Panc1 (cell line): ENCODE measurements at places on chromosomes 11 and 22.

- DNase-seq, result no peak
Observed at GRCh38 chr11:124082371-124082770, 32.9 kb upstream of the VWA5A start.

GRCh38 chr22:37126882-37127281 is 17.4 kb upstream of the TMPRSS6 start:
- DNase-seq, result no peak

GRCh38 chr11:11884774-11885481 is 43.2 kb downstream of the USP47 start:
- no peak for DNase-seq

DNA sequence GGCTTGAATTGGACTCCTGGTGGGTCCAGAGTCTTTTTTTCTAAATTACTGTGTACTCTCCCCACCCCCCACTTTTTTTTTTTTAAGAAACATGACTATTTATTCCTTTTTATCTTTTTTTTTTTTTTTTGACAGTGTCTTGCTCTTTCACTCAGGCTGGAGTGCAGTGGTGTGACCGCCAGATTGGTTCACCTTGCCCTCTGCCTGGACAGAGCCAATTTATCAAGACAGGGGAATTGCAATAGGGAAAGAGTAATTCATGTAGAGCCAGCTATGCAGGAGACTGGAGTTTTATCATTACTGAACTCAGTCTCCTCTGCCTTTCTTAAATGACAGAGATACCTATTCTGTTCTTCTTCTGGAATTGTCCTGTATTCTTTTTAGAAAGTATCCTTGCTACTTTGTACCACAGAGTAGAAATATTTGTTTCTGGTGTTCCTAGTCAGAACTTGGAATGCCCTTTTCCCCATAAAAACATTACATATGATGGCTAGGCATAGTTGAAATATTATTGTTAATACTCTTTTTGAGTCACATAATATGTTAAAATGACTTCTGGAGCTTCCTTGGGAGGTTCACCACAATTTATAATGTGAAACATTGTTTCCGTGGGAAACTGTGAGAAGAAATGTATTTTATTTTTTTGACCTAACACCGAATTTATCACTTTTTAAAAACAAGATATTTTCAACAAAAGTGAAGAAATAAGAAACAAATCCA is 95.6 kb downstream of the UVRAG start:
- DNase-seq, result no peak

GRCh38 chr11:132402071-132402684 is 1031.8 kb downstream of the NTM start:
- peak; percentile 33 for DNase-seq

GRCh38 chr11:7575841-7576725 is 62.3 kb downstream of the PPFIBP2 start:
- no peak for DNase-seq

DNA sequence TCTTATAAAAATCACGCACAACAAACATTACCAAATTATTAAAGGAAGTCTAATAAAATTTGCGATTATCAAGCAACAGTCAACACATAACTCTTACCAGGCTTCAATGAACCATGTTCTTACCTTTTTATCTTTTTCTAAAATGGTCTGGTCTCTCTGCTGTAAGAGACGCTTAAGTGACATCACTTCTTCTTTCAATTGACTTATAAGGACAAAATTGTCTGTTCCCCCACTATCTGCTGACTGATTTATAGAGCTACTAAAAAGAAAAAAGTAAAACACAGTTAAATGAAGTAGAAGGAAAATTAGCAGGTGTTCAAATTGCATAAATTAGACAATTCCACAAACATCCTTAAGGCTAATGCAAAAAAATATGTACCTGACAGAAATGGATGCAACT is 10.9 kb downstream of the FAM76B start:
- no peak for DNase-seq

DNA sequence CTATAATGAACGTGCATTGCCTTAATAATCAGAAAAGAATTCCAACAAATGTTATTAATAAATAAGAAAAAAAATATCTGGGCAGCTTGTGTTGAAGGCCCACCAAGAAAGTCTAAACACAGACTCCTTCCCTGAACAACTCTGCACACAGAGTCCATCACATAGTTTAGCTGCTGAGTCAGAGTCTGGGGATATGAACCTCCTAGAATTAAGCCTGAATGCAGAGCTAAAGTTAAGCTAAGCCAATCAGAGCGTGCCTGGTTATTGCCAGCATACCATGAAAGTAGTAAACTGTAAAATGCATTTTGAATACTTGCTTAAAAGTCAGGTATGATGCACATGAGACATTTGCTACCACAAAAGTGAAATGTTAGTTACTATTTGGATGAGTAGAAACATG is 25.6 kb upstream of the TENM4 start:
- no peak for DNase-seq

DNA sequence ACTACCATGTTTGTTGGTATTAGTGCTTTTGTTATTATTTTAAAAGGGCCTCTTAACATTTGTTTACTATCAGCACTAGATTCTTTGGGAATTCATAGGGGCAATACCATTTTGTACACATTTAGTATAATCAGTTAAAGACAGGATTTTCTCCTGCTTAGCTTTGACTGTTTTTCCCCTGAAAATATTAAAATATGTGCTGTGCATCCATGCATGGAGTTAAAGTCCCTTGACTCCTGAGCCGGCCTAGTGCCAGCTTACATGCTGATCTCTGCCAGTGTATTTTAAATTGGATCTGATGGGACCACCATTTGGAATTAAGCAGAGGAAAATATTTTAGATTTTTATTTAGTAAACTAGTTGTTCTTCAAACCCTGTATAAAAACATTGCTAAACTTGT is 161.4 kb downstream of the METTL15 start:
- DNase-seq, result no peak

- no peak for DNase-seq
Observed at GRCh38 chr11:116217006-116217405, 555.8 kb downstream of the BUD13 start.

GRCh38 chr11:75924966-75925784 is 110.2 kb downstream of the UVRAG start:
- no peak for DNase-seq

- no peak for DNase-seq
Observed at GRCh38 chr22:30667107-30667493, 575 bp downstream of the DUSP18 start.

GRCh38 chr11:57514538-57515331 is 767 bp downstream of the SLC43A1 start:
- DNase-seq, result no peak

DNA sequence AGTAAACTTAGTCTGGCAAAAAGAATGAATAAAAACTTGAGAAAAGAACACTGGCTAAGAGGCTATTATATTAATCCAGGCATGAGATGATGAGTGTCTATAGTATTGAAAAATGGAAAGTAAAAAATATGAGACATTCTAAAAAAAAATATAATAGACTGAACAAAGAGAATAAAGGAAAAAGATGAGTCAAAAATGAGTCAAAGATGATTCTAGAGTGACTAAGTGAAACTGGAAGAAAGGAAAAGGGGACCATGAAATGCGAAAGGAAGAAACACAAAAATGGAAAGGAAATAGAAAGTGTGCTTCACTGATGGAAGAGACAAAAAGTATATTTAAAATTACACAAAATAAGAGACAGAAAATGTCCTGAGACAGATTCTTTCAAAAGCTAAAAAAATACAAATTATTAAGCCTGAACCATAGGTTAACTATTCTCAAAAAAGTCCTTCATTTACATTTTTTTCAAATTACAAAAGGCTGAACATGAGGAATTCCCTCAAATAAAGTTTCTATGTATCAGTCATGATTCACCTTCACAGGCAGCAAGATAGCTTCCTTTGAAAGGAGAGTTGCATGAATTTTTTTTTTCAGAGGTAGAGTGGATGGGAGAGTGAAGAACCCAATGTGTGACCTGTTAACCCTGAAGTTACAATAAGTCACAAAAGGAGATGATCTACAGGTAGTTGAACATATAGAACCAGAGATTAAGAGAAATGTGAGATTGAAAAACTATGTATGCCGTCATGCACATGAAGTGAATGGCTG is 75.2 kb downstream of the EIF3M start:
- DNase-seq, result no peak

DNA sequence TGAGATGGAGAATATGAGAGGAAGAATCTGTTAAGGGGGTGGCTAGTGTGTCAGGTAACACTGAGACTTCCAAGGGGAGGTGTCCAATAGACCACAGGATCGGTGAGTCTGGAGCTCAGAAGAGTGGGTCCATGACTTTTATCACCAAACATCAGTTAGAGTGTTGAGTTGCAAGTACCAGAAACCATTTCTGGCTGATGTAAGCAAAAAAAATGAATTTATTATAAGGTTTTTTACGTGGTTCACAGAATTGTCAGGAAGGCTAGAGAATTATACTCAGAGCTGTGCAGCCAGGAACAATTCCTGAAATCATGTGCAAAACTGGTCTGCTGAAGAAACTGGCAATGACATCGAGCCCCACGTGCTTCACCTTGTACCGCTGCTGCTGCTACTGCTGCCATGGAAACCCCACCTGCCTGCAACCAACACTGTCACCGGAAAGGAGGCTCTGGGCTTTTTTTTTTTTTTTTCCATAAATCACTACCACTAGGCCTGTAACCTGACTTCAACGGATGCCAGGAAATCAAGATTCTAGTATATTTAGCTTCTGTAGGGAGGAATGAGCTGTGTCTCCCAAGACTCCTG is 16.6 kb upstream of the STK33 start:
- DNase-seq, result no peak

- DNase-seq, result no peak
Observed at GRCh38 chr11:94036096-94036495, 14.9 kb downstream of the HEPHL1 start.

GRCh38 chr22:46460857-46461256 is 76.6 kb downstream of the CELSR1 start:
- no peak for DNase-seq

DNA sequence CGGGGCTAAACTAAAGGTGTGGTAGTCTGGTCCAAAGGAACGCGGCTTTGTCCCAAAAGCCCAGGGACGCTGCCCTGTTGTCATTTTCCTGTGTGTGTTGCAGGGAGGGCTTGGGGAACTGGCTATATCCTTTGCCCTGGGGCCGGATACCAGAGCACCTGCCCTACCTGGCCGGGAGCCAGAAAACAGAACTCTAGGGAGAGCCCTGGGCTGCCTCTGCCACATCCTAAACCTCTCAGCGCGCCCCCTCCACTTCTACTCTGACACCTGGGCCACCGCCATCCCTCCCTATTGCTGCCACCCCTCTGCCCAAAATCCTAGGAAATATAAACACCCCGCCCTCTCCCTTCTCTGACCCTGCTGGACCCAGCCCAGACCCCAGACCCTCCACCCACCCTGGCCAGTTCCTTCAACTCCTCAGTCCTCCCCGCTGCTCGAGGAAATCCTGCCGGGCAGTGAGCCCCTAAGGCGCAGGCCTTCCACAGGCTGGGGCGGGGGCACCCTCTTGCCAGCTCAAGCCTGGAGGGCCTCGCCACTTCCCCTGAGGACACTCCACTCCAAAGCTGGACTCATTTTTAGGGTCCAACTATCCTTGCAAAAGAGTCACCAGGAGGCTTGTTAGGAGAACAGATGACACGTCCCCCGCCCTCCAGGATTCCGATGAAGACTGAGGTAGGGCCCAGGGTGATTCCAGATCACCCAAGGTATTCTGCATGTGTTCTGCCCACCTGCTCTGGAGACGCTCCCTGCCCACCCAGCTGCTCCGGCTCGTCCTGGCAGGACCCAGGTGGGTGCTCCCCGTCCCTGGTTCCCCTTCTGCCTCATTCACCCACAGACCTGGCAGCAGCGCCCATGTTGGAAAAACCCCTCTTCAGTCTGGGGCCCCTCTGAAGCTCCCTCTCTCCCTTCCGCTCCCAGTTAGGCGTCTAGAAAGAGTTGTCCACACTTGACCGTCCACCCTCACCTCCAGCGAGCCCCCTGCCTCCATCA is 12.2 kb downstream of the KCTD17 start:
- DNase-seq, result no peak

- DNase-seq, result no peak
Observed at GRCh38 chr11:67664213-67664585, 10.2 kb downstream of the ALDH3B2 start.

GRCh38 chr22:41445129-41446056 is 1.2 kb downstream of the TOB2 start:
- no peak for DNase-seq

GRCh38 chr11:27626269-27626937 is 73.9 kb downstream of the BDNF start:
- DNase-seq, result no peak

DNA sequence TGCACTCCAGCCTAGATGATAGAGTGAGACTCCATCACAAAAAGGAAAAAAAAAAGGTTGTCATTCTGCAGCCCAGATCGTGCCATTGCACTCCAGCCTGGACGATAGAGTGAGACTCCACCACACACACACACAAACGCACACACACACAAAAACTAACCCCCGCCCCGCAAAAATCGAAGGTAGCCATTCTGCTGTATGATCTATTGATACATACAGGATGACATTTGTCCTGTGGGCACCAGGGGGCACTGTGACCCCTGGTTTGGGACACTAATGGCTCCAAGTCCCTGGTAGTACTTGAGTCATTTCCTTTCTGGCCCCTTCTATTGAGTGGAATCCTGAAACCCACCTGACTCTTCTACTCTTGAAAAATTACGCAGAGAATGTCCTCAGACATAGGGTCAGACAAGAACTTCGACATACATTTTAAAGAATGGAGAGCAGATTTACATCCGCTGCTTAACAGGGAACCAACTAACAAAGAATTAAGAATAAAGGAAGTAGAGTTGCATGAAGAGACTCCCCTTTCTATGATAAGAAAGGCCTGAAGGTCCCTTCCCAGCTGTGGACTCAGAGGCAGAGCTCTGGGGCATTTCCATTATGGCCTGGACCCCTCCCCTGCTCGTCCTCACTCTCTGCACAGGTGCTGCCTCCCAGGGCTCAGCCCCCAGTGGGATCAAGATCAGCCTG is 35.0 kb upstream of the PRAME start:
- DNase-seq, result peak; percentile 20

DNA sequence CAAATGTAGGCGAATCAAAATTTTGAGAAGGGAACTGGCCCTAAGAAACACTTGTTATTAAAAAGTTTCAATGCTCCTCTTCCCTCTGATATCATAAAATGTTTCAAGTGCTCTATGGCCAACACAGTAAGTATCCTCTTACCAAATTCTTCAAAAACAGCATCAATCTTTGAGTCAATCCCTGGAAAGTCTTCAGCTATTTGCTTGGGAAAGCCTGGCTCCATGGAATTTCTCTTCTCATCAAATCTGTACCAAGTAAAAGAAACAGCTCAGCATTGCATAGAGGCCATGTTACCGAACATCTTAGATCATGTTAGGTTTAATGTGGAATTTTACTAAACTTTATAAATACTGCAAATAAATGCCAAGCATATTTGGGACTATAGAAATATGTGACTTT is 6.3 kb downstream of the MMP3 start:
- no peak for DNase-seq

GRCh38 chr22:42443240-42444076 is 11.3 kb upstream of the NFAM1 start:
- DNase-seq, result no peak
